ENCODE measurements at places on chromosomes 12 and 14.

DNA sequence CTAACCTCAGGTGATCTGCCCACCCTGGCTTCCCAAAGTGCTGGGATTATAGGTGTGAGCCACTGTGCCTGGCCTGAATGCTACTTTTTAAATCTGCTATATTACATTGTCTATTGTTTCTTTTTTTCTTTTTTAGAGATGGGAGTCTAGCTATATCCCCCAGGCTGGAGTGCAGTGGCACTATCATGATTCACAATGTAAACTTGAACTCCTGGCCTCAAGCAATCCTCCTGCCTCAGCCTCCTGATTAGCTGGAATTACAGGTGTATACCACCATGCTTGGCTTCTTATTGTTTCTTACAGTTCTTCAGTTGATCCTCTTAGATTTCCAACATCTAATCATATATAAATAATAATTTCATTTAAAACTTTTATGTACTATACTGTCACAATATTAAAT, 15.3 kb upstream of the WDR20 start:
- no peaks in the 10 kb centered on the region for H3K27me3 ChIP-seq
- H3K4me3 ChIP-seq: no peak overlapping the region
- no peaks in the 10 kb centered on the region for H3K4me1 ChIP-seq
- H3K36me3 ChIP-seq: peaks cover 6% of the 10 kb centered on the region
- H3K27ac ChIP-seq: no peak overlapping the region
- ATAC-seq: no peak

DNA sequence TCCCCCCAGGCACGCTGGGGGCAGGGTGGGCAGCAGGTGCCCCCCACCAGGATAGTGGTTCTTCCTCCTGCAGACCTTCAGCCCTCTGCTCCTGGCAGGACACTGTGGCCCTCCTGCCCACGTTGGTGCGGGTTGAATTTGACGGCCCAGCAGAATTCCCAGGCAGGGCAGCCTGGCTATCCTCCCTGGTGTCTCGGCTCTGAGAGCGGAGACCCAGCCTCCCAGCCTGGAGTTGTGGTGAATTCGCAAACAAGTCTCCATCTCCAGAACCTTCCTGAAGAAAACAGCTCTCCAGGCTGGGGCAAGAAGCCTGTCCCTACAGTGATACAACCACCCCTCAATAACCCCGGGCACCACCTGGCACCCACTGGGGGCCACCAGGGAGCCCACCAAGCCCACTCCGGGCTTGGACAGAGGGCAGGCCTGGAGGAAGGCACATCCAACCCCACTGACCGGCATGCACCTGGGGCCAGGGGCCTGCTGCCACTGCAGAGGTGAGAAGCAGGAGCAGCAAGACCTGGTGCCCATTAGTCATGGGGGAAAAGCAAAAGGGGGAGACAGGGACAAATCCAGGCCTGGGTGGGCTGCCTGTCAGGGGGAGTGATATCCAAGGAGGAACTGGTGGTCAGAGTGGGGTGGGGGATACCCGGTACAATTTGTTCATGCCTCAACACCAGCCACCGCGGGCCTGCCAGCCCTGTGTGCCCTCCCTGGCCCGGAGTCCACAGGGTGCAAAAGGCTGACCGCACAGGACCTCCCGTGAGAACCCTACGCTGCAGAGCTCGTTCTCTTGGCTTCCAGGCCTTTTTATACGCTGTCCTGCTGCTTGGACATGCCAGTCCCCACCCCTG, 3.6 kb downstream of the ANKRD9 start:
- no peak overlapping the region for H3K4me3 ChIP-seq
- H3K27ac ChIP-seq: no peak overlapping the region
- peaks cover 23% of the 10 kb centered on the region for H3K4me1 ChIP-seq
- no peaks in the 10 kb centered on the region for H3K27me3 ChIP-seq
- H3K36me3 ChIP-seq: peaks cover 5% of the 10 kb centered on the region

DNA sequence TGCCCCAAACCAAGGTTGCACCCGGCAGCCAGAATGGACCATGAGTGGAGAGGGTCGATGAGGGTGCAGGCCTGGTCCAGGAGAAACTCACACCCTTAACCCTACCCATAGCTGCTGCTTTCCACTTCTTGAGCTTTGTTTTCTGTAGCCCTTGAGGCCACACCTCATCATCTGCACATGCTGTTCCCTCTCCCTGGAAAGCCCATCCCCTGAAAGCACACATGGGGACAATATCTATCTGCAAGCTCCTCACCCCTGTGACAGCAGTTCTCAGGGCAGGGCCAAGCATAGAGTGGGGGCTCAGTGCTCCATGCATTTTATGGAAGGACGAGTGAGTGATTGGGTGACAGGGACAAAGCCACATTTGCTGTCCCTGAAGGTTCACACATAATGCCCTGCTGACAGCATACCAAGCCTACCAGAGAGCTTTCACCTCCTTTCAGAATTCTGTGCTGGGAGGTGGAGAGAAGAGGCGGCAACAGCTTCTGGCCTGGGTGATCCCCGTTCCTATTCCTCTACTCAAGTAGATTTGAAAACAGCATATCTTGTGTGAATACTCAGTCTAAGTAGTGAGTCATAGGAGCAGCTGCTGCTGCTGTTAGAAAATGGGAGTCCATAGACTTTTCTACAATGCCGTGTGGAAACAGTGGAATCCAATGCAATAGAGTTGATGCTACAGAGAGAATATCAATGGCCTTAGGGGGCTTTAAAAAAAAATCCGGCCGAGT, 44.6 kb downstream of the SRGAP1 start:
- H3K27me3 ChIP-seq: peaks cover 3% of the 10 kb centered on the region
- H3K36me3 ChIP-seq: no peaks in the 10 kb centered on the region
- H3K27ac ChIP-seq: no peak overlapping the region
- ATAC-seq: no peak

- no peak overlapping the region for H3K4me3 ChIP-seq
- no peak overlapping the region for H3K27ac ChIP-seq
- no peaks in the 10 kb centered on the region for H3K4me1 ChIP-seq
- no peaks in the 10 kb centered on the region for H3K36me3 ChIP-seq
These were observed 15.9 kb downstream of the RFLNA start for GRCh38 chr12:124310785-124311184.

GRCh38 chr12:57896434-57897201, 44.7 kb upstream of the ATP23 start:
- peaks cover 59% of the 10 kb centered on the region for H3K4me1 ChIP-seq
- no peaks in the 10 kb centered on the region for H3K27me3 ChIP-seq
- H3K27ac ChIP-seq: peak overlapping the region; percentile 91
- H3K4me3 ChIP-seq: peak overlapping the region; percentile 82
- no peak for ATAC-seq

GRCh38 chr12:10243818-10244520, 31.3 kb downstream of the GABARAPL1 start:
- H3K27ac ChIP-seq: peak overlapping the region; percentile 52
- no peaks in the 10 kb centered on the region for H3K36me3 ChIP-seq
- peaks cover 65% of the 10 kb centered on the region for H3K27me3 ChIP-seq
- H3K4me3 ChIP-seq: peak overlapping the region; percentile 64
- peaks cover 16% of the 10 kb centered on the region for H3K4me1 ChIP-seq
- no peak for ATAC-seq

- no peak overlapping the region for H3K27ac ChIP-seq
- H3K36me3 ChIP-seq: no peaks in the 10 kb centered on the region
- peaks cover 54% of the 10 kb centered on the region for H3K27me3 ChIP-seq
- ATAC-seq: no peak
These were observed 100.1 kb downstream of the PAH start for GRCh38 chr12:102816816-102817434.

GRCh38 chr12:115268451-115268850, 584.5 kb upstream of the TBX3 start:
- no peaks in the 10 kb centered on the region for H3K36me3 ChIP-seq
- H3K27ac ChIP-seq: no peak overlapping the region
- no peak overlapping the region for H3K4me3 ChIP-seq
- no peak for ATAC-seq
- H3K27me3 ChIP-seq: no peaks in the 10 kb centered on the region

- peaks cover 56% of the 10 kb centered on the region for H3K4me1 ChIP-seq
- no peak overlapping the region for H3K4me3 ChIP-seq
- H3K27ac ChIP-seq: peak overlapping the region; percentile 40
- no peaks in the 10 kb centered on the region for H3K27me3 ChIP-seq
These were observed 184.3 kb upstream of the C14orf180 start for GRCh38 chr14:104395276-104395675.

- peaks cover 9% of the 10 kb centered on the region for H3K4me1 ChIP-seq
- no peaks in the 10 kb centered on the region for H3K27me3 ChIP-seq
- no peak overlapping the region for H3K27ac ChIP-seq
- no peaks in the 10 kb centered on the region for H3K36me3 ChIP-seq
These were observed 86.3 kb downstream of the IRF2BPL start for GRCh38 chr14:76941946-76942805.

- H3K27me3 ChIP-seq: no peaks in the 10 kb centered on the region
- H3K4me1 ChIP-seq: no peaks in the 10 kb centered on the region
- H3K36me3 ChIP-seq: no peaks in the 10 kb centered on the region
- no peak overlapping the region for H3K27ac ChIP-seq
- no peak for ATAC-seq
- H3K4me3 ChIP-seq: no peak overlapping the region
These were observed 263.2 kb downstream of the C12orf50 start for GRCh38 chr12:87766044-87766443.

GRCh38 chr12:27608890-27609289, 84.9 kb downstream of the PPFIBP1 start:
- H3K4me3 ChIP-seq: no peak overlapping the region
- H3K27me3 ChIP-seq: no peaks in the 10 kb centered on the region
- no peak for ATAC-seq
- no peak overlapping the region for H3K27ac ChIP-seq
- H3K4me1 ChIP-seq: no peaks in the 10 kb centered on the region

DNA sequence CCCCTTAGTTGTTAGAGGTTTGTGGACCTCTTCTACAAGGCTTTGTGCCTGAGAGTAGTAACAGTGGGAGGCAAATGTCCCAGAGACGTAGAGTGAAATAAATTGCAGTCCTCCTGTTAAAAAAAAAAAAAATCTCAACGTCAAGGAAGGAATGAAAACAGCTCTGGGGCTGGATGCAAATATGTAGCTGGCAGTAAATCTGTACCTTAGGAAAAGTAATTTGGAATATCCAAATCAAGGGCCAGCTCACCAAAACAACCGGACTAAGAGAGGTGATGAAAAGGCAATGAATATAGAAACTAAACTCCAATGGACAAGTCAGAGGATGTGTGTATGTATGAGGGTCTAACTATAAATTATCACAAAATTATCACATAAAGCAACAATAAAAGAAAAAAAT, 27.0 kb downstream of the SINHCAF start:
- H3K36me3 ChIP-seq: peaks cover 50% of the 10 kb centered on the region
- no peak for ATAC-seq
- H3K4me1 ChIP-seq: peaks cover 71% of the 10 kb centered on the region
- peak overlapping the region; percentile 87 for H3K27ac ChIP-seq
- H3K4me3 ChIP-seq: peak overlapping the region; percentile 61

DNA sequence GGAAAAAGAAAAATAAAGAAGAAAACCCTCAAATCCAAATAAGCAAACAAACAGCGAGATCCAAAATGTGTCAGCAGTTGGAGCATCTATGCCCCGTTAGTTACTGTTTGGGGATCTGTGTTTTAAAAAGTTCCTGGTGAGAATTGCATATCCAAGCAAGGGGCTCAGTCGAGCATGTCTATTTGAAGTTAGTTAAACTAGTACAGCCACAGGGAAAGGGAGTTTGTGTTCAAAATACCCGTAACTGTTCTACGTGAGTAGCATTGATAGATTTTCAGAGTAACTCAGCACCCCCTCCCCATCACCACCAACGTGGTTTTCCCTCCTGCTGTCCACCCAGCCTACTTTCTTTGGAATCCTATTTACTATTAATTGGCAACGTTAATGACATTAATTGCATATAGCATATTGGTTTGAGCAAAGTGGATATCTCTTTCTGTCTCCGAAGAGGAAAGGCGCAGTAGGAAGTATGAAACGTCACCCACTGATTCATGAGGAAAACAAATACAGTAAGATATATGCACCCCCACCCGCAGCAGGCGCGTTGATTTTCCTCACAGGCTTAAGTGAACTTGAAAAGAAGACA, 1.5 kb downstream of the NPAS3 start:
- no peaks in the 10 kb centered on the region for H3K36me3 ChIP-seq
- ATAC-seq: no peak
- H3K4me1 ChIP-seq: peaks cover 20% of the 10 kb centered on the region
- H3K4me3 ChIP-seq: peak overlapping the region; percentile 81

DNA sequence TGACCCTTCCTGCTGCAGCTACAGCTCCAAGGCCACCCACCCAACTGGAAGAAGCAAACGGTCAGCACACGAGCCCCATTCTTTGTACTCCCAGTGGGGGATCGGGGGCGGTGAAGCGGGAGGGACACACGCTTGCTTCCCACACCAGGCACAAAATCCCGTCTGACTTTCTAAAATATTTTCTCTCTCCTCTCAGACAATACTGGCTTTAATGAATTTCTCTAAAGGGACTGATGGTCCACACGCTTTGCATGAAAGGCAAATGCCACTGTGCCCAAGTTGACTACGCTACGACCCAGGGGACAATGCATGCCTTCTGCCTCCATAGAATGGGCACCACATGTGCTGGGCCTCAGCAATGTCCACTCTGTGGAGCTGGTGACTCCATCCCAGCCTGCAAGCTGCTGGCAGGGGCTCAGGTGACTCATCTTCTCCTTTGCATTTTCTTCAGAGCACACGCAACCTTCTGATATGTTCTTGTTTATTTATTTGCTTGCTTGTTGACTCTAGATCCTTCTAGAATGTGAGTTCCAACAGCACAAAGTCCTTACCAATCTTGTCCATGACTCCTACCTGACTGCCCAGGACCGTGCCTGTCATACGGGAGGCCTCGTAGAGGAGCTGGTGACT, 15.6 kb downstream of the SYNE3 start:
- H3K4me1 ChIP-seq: peaks cover 96% of the 10 kb centered on the region
- ATAC-seq: no peak
- H3K36me3 ChIP-seq: peaks cover 30% of the 10 kb centered on the region
- no peaks in the 10 kb centered on the region for H3K27me3 ChIP-seq

- peaks cover 30% of the 10 kb centered on the region for H3K36me3 ChIP-seq
- peak overlapping the region; percentile 70 for H3K4me3 ChIP-seq
- H3K27ac ChIP-seq: peak overlapping the region; percentile 76
- no peak for ATAC-seq
These were observed 7.8 kb downstream of the TRAF3 start for GRCh38 chr14:102784892-102785594.

DNA sequence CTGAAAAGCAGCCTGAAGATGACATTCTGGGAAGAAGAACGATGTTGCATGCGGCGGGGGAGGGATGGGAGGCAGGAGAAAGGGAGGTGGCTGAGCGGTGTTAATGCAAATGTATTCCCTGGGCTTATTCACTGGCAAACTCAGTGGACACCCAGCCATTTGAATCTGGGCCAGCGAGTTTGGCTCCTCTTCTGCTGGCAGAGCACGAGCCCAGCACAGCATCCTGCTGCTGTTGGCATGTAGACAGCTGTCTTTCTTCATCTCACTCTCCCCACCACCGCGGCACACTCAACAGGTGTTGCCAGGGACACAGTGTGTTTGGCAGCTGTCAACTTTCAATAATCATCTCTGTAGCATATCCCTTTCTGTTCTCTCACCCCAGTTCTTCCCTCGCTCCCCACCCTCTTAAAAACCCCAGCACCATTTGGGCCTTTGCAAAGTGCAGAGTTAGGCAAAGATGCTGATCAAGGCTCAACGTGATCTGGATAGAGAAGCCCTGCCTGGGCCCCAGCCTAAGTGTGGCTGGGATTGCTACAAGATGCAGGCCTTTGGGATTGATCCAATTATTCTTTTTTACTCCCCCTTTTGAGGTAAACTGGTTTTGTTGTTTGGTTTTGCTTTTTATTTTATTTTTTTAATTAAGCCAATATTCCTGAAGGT, 131.9 kb downstream of the EXOC5 start:
- no peak overlapping the region for H3K4me3 ChIP-seq
